ENCODE measurements at places on chromosomes 6 and 20.

GRCh38 chr6:14094721-14095120, 22.9 kb upstream of the CD83 start:
- no peak for DNase-seq

DNA sequence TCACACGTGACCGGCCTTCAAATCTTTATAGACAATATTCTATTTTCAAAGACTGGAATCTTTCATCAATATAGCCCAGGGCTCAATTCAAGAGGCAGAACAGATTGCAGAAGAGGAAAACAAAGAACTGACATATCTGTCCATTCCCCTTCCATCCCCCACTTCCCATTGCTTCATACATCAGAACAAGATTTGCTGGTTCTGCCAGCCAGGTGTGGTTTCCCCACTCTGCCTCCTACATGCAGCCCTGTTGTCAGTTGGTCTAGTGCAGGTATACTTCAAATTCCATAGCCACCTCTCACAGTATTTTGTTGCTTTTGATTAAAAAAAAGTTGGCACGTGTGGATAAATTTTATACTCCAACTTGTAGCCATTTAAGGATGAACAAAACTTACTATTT, 174.9 kb downstream of the CD109 start:
- no peak for DNase-seq

GRCh38 chr6:158894193-158894592, 75.0 kb upstream of the EZR start:
- no peak for DNase-seq

DNA sequence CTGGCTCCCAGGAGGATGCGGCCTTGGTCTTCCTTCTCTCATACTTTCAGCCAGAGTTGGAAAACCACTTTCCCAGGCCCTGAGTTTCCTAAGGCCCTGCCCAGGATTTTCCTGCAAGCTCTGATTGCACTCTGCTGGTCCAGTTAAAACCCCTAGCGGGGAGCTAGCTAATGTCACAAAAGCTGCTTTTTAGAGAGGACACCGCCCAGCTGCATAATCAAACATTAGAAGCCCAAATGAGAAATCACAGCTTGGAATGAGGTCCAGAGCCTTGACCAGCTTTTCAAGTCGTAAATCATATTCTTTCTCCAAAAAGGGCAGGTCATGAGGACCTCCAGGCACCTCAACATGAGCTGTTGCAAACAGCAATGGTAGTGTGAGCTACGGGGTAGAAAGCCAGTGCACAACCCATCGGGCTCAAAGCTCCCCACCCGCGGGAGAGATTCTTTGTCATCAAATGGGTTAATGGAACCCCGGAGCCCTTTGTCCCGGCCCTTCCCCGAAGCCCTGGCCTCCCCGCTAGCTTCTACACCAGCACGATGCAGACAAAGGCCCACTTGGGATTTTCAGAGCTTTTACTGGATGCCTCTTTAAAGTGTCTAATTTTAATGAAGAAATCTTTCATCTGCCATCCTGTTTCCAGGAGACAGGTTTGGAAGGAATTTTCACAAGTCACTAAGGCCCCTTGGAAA, 134.0 kb downstream of the SCML4 start:
- DNase-seq: no peak

DNA sequence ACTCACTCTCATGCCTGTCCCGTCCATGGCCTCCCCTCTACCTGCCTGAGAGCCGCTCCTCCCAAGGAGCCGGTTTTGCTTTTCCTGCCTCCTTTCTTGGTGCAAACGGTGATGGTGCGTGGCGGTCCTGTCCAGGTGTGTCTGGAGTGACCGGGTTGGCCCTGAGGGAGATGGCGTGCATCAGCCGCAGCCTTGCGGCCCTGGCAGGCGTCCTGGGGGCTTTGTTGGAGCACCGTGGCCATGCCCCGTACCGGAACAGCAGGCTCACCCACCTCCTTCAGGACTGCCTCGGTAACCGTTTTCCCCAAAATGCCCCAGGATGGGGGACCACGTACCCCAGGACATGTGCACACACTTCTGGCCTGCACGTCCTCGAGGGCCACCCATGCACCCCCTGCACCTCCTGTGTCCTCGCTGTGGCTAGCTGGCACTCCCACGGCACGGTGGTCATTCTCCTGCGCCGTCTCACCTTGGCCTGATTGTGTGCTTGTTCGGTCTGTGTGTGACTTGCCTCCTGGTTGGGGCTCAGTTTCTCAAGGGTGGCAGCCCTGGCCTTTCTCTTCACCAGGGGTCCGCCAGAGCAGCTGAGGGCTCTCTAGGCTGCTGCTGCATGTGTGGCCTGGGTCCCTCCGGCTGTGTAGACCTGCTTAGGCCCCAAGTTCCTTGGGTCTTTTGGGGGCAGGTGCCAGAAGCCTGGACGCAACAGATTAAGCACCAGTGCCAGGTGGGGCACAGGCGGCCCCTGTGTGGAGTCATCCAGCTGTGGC, 36.4 kb downstream of the FRMD1 start:
- DNase-seq: no peak

GRCh38 chr6:128446497-128446896, 73.9 kb downstream of the PTPRK start:
- DNase-seq: no peak

- no peak for DNase-seq
Observed at GRCh38 chr6:158042245-158042798, 60.7 kb downstream of the SYNJ2 start.

DNA sequence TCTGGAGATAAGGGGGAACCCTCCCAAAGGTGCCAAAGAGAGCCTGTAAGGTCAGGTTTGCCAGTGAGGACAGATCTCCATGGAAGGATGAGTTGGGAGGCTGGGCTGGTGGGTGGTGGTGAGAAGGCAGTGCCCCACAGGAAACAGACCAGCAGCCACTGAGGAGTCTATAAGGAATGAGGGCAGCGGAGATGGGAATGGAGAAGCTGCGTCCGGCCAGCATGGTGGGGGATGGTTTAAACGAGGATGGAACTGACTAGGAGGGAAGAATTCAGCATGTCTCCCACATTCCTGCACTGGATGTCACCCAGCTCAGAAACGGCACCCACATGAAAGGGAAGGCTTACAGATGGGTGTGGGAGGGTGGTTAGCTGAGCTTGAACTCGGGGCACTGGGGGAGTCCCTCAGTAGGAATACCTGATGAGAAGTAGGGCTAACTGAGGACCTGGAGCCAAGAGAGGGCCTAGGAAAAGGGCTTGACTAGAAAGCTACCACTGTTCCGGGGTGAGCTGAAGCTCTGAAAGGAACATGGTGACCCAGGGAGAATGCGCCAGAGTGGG, 53.2 kb downstream of the FOXA2 start:
- DNase-seq: no peak
